ENCODE measurements at places on chromosomes 16 and 17.

DNA sequence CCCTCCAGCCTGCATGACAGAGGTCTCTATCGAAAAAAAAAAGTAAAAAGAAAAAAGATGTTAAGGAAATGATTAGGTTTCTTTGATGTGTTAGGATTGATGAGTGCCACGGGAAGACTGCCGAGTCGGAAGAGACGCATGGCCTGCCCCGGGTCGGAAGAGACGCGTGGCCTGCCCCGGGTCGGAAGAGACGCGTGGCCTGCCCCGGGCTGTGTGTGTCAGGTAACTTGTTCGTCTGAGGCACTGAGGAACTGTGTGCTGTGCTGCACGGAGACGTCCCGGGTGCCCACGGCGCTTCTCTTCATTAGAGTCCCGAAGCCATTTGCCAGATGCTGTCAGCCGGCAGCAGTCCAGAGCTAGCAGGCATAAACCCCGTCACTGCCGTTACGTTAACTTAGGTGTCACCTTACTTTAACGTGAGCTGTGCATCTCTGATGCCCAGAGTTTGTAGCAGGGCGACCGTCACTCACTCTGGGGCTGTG is 40.5 kb upstream of the FASN start:
- no peak for DNase-seq

DNA sequence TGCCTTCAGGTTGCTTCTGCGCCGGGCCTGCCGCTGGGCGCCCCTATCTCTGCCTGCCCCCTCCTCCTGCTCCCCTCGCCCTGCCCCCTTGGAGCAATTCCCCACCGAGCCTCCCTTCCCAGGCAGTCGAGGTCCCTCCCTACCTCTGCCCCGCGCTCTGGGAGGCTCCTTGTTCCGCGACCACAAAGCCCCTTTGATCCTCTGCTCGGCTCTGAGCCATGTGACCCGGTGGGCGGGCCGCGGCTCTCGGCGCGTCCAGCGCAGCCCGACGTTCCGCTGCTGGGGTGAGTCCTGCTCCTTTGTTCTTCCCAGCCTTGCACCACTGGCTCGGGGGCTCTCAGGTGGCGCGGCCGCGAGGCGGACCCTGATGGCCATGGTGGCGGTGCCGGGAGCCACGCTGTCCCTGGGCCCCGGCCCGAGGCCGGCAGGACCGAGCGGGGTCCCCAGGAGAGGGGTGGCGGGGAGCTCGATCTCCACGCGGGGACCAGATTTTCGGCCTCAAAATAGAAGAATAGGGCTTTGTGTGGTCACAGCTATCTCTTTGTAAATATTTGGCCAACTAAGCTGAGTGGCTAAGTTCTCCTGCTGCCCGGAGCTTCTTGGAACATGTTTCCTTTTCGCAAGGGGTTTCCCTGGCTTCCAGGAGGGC is 310.6 kb downstream of the SEC14L1 start:
- no peak for DNase-seq

- DNase-seq, result no peak
Observed at GRCh38 chr16:46970089-46970488, 3.4 kb downstream of the DNAJA2 start.

GRCh38 chr17:8375738-8376259 is 705 bp downstream of the KRABD2 start:
- no peak for DNase-seq

- no peak for DNase-seq
Observed at GRCh38 chr16:54135361-54136275, 151.0 kb downstream of the IRX3 start.
